ENCODE measurements at places on chromosomes 2 and 18.
A peak's percentile ranks its signal among the peaks of the same experiment; 100 is the strongest.

- no peak for DNase-seq
These were observed 68.8 kb downstream of the DOK6 start for GRCh38 chr18:69469444-69469919.

DNA sequence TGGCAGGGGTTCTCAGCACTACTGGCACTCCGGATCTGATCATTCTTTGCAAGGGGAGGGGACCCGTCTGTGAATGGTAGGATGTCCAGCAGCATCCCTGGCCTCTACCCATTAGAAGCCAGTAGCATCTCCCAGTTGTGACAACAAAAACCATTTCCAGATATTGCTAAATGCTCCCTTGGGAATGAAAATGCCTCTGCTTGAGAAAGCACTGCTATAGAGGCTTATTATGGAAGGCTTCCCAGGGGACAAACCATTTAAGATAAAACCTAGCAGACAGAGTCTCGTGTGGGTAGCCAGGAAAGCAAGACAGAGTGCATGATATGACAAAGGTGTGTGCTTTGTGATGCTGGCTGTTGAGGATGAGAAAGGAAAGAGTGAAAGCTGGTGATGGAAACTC lies 273.7 kb downstream of the TMX3 start:
- DNase-seq, result no peak

DNA sequence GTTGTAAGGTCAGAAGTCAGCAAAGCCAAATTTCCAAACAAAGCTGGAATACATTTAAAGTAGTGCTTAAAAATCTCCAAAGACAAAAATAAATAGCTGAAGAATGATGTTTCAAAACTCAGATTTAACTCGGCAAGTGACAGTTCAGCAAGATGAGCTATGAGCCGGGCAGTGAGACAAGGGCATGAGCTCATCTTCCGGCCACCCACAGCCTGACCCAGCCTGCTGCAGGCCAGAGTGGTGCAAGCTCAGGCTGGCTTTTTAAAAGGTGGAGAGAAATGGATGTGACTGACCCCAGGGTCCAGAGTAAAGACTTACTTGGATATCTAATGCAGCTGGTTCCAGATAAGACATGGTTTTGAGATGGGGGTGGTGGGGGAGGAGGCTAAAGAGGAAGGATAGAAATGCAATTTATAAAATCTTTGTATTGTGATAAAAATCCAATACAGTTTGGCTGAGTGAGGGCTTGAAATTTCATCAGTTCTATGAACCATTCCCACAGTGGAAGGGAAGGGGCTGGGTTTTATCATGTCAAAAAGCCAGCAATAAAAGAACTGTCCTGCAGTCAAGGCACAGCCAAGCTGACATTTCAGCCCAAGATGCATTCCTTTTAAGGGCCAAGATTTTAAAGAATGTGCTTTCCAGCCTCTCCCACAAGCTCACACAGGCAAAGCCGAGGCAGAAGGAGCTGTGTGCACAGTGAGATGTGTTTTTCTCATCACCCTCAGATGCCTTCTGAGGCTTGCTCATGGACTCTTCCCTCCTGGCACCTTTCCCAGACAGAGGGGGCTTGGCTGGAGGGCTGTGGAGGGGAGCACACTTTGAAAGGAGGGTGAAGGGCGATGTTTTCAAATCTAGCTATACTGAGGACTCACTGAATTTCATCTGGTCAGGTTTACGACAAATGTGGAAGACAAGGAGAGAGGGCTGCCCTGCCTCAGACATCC lies 97.9 kb upstream of the KLHL29 start:
- DNase-seq, result no peak

DNA sequence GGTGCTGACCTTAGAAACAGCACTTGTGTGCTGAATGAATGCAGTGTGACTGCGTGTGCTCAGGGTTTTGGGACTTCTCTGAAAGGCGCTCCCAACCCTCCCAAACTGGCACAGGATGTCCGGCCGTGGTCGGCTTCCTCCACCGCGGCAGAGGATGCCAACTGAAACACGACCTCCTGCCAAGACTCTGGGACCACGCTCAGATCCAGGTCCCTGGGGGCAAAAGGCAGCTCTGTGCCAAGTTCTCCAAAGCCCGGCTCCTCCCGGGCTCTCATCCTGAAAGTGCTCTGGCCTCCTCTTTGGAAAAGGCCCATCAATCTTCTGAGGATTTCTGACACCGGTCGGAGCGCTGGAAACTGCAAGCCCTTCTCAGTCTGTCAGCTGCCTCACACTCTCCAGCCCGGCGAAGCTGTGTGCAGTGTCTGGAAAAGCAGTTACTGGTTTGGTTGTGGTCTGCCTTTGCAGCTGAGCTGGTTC lies 32.3 kb upstream of the ZBTB7C start:
- DNase-seq, result no peak

GRCh38 chr2:54287532-54287931 lies 31.5 kb upstream of the TSPYL6 start:
- DNase-seq, result no peak

DNA sequence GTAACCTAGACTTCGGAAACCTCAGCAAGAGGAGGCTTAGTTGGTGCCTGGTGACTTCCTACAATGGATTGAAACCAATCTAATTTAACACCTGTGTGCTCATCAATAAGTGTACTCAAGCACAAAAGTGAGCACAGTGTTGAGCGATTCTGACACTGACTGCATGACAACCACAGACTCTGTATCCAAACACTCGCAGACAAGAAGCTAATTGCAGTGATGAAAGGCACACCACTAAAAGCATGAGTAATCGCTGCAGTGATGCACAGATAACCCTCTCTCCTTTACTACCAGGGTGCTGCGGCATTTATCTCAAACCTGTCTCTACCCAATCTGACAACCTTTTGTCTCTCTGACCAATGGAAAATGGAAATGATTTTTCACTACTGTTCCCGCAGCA lies 168.1 kb downstream of the AFF3 start:
- no peak for DNase-seq

DNA sequence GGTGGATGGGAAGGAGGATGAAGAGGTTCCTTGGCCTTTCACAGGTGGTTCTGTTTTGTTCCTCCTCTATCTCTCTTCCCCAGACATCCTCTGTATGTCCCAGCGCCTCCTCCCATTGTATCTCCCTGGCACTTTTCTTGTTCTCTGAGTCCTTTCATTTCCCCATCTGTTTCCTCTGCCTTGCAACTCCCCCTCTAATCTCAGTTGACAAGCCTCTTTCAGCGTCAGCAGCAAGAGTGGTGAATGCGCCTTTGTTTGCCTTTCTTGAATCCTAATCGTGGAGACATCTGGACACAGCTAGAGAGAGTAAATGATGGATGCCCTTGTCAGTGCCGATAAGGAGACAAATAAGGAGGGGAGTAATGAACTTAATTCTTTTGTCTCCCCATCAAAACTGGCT lies 167.0 kb downstream of the NDUFA10 start:
- DNase-seq, result no peak

- DNase-seq, result peak; percentile 56
These were observed 16.4 kb upstream of the THADA start for GRCh38 chr2:43611987-43612894.

DNA sequence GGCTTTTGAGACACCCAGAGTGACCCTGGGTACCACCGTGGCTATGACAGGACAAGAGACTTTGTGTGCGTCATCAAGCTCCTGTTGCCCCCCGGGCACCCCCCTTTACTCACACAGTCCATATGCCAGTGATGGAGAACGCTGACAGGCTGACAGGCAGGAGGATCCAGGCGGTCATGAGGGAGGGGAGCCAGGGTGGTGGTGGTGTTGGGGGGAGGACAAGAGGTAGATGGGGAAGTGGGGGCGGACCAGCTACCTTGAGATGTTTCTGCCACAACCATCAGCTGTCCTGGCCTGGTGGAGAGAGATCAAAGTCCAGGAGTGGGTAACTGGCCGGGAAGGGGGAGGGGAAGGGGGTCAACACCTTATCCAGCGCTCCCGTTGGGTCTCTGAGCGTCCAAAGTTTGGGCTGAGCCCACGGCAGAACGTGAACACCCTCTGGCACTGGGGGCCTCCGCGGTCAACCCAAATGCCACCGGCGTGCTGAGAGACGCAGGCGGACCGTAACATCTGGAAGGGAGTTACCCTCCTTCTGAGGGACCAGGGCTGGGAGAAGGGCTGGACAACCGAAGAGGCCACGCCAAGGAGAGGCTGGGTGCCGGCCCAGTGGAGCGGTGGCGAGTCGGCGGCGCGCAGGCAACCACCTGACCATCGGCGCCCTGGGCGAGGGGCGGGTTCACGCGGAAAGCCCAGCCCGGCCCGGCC lies 575 bp downstream of the TMEM150A start:
- no peak for DNase-seq

DNA sequence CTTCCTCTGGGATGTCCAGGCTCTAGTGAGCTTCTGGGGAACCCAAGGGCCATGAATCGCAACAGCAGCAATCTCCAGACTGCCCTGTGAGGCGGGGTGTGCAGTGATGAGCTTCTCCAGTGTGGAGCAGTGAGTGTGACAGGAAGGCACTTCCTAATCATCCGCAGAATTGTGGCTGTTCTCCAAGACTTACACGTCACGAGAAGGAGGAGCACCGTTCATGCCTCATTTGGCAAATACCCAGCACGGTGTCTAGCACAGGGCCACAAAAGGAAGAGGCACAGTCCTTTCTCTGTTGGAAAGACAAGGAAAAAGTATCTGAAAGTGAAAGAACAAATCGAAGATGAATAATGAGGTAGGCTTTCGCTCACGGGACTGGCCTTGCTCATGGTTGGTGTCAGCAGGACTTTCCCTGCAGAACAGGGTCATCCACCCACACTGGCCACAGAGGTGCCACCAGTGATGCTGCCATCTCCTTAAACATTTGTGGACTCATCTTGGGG lies 125.1 kb upstream of the HAAO start:
- no peak for DNase-seq

GRCh38 chr2:221360312-221360711 lies 211.8 kb downstream of the EPHA4 start:
- no peak for DNase-seq

GRCh38 chr2:178419123-178419522 lies 31.9 kb downstream of the PRKRA start:
- DNase-seq, result no peak

DNA sequence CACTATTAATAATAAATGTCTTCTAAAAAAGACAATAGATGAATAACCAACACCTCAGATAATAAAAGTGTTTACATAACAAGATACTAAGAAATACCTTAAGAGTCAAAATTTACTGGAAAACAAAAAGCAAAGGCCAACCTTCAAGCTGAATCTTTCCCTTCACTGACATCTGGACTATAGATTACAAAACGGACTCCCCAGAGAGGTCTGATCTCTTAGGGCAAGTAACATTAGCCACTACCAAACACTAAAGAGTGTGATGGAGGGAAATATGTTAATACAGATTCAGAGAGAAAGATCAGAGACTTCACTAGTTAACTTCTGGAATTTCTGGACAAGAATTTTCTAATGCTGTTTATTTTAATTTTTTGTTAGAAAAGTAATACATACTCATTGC lies 13.9 kb downstream of the CLASP1 start:
- no peak for DNase-seq

- no peak for DNase-seq
These were observed 202.8 kb upstream of the SALL3 start for GRCh38 chr18:78776706-78777285.

DNA sequence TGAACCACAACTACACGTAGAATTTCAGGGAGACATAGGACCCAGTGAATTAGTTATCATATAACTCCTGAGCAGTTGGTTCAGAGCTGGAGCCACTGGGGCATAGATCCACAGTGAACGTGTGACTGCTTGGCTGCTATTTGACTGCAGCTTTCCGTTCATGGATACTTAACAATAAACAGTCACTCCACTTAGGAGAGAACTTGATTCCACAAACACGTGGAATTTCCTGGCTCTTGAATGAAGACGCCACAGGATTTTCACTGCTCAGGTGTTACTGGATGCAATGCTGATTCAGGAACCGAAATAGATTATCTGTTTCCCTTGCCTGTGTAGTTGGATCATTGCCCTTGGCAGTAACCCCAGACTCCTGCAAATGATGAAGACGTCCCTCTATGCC lies 679.1 kb upstream of the ZEB2 start:
- DNase-seq, result no peak
